Cardiac septum (tissue), 1 donor: ENCODE measurements at places on chromosomes 1 and 21.

DNA sequence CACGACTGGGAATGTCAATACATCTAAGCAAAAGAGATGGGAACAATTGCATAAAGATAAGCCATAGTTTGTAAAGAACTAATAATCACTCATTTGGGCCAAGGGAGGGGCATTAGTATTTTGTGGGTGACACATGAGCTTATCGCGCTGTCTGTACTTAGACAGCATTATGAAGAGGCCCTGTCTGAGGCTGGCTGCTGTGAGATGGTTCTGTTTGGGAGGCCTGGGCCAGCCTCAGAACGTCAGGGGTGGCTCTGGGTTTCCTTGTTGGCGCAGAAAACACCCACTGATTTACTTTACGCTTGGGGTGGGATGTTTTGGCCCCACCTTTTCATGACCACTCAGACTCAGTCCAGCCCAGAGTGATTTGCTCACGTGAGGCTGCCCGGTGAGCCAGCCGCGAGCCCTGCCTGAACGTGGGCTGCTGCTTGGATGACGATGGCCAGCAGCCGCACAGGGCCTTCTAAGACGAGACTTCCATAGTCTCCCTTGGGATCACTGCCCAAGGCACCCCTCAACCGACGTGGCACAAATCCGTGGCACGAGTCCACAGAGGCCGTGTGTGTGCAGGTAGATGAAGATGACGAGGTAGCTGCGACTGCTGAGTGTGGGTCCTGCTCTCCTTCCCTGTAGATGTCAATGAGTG lies 18.7 kb downstream of the UMODL1 start:
- DNase-seq = no peak

- no peak for DNase-seq
Measured at GRCh38 chr1:85358702-85359438, 82.4 kb upstream of the BCL10 start.

- DNase-seq = no peak
Measured at GRCh38 chr1:87410776-87411480, 82.2 kb downstream of the LMO4 start.

GRCh38 chr1:55555956-55556725 lies 341.0 kb upstream of the USP24 start:
- DNase-seq = no peak

GRCh38 chr1:180343921-180344769 lies 114.1 kb downstream of the LHX4 start:
- DNase-seq = no peak

- no peak for DNase-seq
Measured at GRCh38 chr1:21657456-21658190, 11.5 kb downstream of the RAP1GAP start.

GRCh38 chr1:199834711-199835110 lies 192.8 kb upstream of the NR5A2 start:
- no peak for DNase-seq

GRCh38 chr1:67767103-67767782 lies 66.0 kb downstream of the GNG12 start:
- no peak for DNase-seq

GRCh38 chr1:218524526-218524925 lies 179.4 kb downstream of the TGFB2 start:
- DNase-seq = no peak

DNA sequence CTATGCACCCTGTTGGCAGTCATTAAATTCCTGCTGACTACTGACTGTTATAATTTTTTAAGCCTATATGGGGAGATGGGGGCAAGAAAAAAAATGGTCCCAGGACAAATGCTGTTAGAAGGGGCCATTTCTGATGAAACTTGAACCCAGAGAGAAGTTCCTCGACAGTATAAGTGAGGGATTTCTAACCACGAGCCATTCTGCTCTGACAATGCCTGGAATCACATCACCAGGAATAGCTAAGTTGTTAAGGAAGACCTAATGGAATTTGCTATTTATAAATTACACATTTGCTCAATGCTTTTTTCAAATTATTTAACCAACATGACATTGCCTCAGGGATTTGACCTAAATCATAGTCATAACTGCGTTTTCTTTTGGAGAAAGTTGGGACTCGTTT lies 55.2 kb downstream of the LHX9 start:
- no peak for DNase-seq

DNA sequence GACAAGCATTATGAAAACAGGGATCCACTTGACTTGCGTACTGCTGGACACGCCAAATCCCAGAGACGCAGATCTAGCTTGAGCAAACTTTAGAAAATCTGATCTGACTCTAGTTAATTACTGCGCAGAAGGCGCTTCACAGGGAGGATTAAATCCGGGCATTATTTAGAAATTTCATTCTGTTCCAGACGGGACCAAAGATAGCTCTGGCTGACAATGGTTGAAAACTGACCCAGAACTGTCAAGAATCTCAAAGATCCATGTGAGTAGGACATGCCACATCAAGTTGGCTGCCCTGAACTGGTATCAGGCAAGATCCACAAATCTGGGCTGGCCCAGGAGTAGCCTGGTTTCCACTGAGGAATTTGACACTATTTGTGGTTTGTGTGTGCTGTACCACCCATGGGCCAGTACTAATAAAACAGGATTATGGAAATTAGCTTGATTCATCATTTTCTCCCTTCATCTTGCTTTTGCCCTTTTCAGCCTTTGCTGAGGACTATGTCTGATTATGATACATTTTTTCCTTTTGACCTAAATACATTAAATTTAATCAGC lies 171.0 kb downstream of the VAV3 start:
- DNase-seq = no peak

GRCh38 chr1:4637616-4638344 lies 16.6 kb upstream of the AJAP1 start:
- no peak for DNase-seq

DNA sequence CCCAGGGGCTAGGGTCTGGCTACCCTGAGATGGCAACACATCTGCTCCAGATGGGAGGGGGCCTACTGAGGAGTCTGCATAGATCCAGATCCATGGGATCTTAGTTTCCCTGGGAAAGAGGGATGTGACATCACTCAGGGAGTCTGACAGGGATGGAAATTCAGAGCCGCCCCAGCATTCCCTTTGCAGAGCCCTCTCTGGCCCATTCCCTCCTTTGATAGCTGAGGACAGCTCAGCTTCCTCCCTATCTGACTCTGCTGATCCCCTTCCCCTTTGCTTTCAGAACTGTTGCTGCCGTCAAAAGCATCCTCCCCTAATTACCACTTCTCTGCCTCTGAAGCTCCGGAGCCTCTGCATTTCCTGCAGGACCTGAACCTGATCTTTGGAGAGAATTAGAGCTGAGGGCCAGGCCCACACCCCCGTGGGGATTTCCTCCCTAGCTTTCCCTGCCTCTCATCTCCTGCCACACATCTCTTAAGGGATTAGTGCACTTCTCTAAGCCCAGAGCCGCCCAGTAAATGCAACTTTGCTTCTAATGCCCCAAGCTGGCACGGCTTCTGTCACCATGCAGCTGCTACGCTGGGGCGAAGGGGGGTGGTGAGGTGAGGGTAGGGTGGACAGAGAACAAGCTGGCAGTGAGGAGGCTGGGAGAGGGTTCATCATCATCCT lies 9.5 kb upstream of the ASCL5 start:
- DNase-seq = no peak

DNA sequence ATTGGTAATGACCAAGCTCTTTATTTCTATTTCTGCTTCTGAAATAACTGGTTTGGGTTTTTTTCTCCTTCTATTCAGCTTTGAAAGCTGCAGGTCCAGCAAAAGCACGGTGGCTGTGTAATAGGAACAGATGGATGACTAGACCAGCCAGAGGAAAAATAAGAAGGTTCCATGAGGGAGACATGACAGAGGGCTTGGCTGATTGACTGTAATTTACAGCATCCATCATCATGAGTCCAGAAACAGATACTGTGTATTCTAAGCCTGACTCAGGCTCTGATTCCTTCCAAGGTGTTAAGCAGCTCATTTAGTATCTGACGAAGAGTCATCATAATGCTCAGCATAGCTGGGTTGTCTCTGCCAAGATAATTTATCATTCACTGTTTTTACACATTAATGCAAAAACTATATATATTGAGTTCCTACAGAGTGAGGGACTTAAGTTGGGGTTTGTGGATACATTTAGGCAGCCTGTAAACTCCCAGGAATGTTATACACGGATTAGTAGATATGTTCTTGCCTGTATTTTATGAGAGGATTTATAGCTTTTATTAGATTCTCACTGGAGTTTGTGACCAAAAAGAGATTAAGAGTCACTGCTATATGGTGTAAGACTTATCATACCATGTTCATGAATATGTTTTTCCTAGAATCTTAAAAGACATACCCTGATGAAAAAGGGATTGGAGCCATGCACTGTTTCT lies 72.6 kb downstream of the SGIP1 start:
- DNase-seq = no peak

GRCh38 chr1:196873385-196873784 lies 14.5 kb upstream of the CFHR4 start:
- DNase-seq = no peak

- DNase-seq = no peak
Measured at GRCh38 chr1:242828828-242829227, 304.3 kb upstream of the PLD5 start.

DNA sequence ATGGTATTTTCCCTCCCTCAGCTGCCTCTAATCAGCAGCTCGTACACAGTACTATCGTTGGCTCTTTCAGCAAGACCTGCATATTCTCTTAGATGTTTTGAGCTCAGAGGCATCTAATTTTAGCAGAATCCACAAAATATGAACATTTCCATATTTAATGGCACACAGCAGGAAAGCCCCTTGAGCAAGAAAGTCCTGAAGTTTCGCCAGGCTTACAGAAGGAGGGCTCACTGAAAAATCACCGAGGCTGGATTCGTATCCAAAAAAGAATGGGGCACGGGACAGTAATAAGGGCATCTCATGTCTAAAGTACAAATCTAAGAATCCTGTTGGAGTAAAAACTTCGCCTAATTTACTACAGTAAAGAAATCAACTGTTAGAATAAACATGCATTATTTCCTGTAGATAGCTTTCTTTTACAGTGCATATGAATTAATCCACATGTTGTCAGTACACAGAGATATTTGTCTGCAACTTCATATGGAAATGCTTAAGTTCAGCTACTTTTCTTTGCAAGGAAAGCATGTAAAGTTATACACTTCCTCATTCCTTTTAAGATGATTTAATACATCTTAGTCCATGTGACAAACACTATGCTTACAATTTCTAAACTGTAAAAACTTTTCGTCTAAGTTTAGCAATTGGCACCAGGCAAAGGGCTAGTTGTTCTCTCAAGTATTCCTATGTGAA lies 1205.3 kb upstream of the ADGRL4 start:
- no peak for DNase-seq

- no peak for DNase-seq
Measured at GRCh38 chr1:21820597-21821232, 8.7 kb downstream of the LDLRAD2 start.

DNA sequence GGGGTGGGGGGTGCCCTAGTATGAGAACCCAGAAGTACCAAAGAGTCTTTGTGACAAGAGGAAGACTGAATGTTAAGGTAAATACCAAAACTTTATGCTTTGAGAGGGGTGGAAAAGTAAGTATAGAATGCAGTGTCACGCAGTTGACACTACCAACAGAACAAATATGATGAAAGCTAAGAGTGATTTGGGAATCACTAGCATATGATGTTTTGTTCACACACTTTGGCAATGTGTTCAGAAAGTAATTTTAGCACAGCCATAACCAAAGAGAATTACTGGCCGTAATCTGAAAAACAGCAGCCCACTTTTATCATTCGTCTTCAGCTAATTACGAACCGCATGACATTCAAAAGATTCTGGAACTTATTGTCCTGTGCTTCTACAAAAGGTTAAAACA lies 59.5 kb downstream of the ENAH start:
- no peak for DNase-seq

DNA sequence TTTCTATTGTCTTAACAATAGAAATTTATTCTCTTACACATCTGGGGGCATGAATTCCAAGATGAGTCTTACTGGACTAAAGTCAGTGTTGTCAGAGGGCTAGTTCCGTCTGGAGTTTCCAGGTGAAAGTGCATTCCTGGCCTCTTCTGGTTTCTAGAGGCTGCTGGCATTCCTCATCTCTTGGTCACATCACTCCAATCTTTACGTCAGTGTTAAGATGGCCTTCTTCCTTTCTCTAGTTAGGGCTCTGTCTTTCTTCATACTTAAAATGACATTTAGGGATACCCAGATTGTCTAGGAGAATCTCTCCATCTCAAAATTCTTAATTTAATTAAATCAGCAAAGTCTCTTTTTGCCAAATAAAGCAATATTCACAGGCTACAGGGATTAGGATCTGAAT lies 13.3 kb upstream of the PDC start:
- no peak for DNase-seq

DNA sequence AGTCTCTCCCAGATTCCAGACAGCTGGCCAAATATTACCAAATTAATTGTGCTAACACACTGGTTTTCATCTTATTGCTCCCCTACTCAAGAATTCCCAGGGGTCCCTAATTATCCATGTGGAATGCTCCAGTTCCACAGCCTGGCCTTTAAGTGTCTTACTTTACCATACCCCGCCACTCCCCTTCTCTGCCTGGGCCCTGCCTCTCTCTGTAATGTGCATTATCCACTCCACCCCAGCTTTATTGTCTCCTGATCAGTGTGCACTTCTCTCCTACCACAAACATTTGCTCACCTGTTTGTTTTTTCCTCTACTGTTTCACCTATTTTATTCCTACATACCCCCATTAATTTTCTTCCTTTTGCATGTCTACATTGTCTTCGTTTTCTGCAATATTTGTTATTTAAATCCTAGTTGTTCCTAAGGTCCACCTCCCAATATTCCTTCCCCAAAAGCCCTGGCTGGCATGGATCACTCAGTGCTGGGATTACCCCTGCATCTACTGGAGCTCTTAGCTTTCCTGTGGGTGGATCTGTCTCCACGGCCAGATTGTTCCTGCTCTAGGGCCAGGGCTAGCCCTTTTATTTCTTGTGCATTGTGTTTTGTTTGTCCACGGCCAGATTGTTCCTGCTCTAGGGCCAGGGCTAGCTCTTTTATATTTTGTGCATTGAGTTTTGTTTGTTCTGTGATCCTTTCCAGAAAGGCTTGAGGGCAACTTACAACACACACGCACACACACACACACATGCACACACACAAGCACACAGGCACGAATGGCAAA lies 33.4 kb upstream of the ATP1B1 start:
- DNase-seq = no peak
